NCI-H1105 (cell line): ENCODE measurements at places on chromosomes 7 and 10.

DNA sequence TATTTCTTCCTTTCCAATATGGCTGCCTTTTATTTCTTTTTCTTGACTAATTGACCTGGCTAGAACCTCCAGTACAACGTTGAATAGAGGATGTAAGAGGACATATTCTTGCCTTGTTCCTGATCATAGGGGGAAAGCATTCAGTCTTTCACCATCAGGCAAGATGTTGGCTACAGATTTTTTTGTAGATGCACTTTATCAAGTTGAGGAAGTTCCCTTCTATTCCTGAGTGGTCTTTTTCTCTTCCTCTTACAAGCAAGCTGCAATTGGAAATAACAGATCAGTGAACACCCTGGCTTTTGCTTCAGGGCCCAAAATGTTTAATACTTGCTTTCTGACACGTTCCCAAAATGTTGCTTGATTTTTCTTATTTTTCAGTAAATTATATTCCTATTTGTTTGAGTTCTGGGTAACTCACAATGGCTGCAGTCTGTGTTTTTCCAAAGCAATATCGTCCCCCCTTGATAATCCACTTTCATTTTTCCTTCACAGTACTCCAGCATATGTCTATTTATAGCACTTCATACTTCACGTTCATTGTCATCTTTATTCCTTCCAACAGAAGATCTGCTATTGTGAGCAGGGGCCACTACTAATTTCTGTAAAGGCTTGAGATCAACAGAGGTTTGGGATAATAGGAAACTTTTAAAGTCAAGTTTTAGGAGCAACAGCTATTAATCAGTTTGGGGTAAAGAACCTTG, 11.7 kb downstream of the CPEB3 start:
- DNase-seq, result no peak

DNA sequence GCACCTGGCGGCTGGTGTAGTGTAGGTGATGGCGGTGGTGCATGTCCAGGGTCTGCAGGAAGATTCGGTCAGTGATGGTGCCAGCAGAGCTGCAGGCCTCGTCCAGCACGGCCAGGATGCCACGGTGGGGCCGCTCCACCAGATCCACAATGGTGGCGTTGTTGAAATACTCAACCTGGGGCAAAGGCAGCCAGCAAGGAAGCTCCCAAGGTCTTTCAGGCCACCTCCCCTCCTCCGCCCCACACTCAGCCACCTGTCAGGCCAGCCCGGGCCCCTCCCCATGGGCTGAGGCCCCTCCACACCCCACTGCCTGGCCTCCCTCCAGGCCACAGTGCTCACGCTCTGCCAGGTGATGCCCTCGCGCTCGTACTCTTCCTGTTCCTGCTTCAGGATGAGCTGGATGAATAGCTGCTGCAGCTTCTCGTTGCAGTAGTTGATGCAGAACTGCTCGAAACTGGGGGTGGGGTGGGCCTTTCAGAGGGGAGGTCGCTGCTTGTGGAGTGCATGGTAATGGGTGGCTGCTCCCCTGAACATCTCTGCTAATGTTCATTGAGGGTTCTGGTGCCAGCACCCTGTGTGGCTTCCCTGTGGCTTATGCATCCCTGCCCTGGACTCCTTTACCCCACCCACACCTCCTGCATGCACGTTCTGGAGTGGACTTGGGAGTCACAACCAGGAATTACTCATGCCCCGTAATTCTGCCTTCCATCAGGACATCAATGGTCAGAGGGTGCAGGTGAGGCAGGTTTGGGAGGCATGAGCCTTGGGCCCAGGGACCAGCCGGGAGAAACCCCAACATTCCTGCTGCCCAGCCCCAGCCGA, 8.9 kb downstream of the MYO1G start:
- no peak for DNase-seq

GRCh38 chr7:151168003-151168786, 701 bp upstream of the GBX1 start:
- DNase-seq, result peak; percentile 7

- no peak for DNase-seq
Observed at GRCh38 chr7:158734861-158735260, 30.3 kb upstream of the NCAPG2 start.

DNA sequence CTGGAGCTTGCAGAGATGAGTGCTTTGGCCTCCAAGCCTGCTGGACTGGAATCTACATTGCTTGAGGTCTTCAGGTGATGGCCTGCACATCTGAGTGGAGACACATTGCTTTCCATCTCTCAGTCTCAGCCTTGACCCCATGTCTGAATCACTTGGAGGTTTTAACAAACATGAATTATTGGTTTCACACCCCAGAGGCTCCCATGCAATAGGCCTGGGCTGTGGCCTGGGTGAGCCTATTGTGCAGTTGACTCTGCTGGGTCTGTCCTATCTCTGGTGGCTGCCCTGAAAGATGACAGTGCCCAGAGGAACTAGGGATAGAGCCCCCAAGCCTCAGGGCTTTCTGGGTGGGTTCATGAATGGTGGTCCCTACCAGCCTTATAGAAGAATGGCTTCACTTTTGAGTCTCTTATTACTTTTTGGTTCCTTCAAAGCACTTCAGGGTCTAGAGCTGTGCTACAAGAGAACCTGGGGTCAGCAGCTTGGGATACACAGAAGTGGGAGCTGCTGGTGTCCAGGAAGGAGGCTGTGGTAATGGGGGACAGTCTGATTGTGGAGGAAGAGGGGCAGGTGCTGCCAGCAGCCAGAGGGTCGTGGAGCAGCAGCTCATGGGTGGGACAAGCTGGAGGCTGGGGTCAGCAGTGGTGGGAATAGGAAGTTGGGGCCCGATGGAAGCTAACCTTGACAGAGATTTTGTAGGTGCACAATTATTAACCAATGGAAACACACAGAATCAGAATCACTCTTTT, 5.5 kb downstream of the RAMP3 start:
- no peak for DNase-seq

- no peak for DNase-seq
Observed at GRCh38 chr7:66877577-66878300, 43.3 kb upstream of the TMEM248 start.

- peak; percentile 19 for DNase-seq
Observed at GRCh38 chr7:103524042-103524907, 78.3 kb upstream of the SLC26A5 start.

- DNase-seq, result no peak
Observed at GRCh38 chr7:49763791-49764190, 9.6 kb upstream of the VWC2 start.

- DNase-seq, result no peak
Observed at GRCh38 chr7:15580604-15581351, 19.0 kb upstream of the AGMO start.

DNA sequence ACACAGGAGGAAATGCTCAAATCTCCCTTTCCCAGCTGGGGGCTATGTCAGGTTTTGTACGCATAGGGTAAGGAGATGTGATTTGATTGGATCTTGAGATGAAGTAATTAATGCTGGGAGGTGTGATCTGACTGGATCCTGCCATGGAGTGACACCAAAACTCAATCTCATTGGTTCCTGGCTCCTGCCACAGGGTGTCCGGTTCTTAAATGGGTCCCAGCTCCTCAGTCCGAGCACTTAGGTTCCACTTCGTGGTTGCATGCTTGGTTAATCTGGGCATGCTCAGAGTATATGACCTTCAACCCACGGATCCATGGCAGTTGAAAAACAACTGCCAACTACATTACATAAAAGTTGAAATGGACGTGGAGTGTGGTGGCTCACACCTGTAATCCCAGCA, 3.1 kb upstream of the ZNF12 start:
- no peak for DNase-seq

- DNase-seq, result no peak
Observed at GRCh38 chr10:71496927-71497762, 100.4 kb downstream of the CDH23 start.

DNA sequence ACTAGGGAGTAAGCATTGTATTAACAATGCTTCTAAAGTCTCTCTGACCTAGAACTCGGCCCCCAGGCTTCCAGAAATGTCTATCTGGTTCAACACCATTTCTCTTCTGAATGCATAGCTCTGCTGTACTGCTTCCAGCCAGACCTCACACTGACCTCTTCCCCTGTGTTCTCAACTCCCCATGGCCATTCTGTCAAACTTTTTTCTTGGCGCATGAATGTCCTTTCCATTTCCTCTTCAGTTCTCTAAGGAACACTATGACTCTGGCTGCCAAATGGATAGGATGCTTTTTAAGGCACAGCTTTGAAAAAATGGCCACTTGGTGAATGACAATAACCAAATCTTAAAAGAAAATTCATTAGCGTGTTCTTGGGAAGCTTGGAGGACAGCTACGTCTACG, 425.8 kb downstream of the ETV1 start:
- no peak for DNase-seq

GRCh38 chr7:11668727-11669126, 163.3 kb downstream of the THSD7A start:
- DNase-seq, result no peak

- DNase-seq, result no peak
Observed at GRCh38 chr7:146639291-146639690, 522.7 kb downstream of the CNTNAP2 start.

GRCh38 chr7:35365523-35365922, 111.6 kb upstream of the TBX20 start:
- DNase-seq, result no peak

DNA sequence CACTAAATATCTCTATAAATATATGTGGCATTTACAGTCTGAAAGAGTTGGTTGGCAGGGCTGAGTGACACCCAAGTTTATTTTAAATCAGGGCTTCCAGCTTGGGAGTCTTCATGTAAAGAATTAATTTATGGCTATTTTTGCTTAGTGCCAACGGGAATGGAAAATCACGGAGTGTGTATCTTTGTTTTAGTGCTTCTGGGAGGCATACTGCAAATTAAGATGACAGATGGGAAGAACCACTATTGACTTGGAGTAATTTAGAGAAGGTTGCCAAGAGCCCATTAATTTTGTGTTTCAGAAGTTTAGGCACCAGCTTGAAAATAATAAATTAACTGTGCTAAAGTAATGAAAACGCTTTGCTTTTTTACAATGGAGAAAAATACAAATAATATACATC, 135.2 kb downstream of the GPR37 start:
- no peak for DNase-seq

DNA sequence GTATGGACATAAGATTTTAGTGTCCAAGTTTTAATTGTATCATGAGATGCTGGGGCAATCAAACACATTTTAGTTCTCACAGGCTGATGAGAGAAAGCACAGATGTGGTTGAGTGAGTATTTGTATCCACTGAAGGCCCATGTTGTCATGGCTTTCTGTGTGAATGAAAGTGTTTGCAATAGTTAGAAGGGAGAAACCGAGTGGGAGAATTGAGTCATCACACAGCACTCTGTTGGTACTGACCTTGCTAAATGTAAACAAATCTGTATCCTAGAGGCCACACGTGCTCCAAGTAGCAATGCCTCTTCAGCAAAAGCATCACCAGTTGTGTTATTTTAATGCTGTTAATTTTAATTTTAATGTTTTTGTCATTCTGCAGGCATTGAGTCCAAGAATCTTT, 121.2 kb downstream of the EMX2 start:
- no peak for DNase-seq

DNA sequence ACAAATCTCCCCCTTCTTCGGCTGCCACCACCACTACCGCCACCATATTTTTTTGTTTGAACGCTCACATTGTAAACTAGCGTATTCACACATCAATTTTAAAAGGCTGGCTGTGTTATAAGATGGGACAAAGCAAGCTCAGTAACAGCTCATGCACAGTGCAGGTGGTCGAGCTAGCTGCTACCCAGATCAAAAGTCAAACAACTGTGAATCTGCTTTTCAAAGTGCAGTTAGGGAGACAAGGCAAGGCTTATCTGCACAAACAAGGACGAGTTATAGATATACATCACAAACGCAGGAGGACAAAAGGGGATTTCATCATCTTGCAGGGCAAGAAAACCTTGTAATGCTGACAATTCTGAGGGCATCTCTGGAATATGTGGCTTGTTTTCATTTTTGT, 231.6 kb downstream of the VTI1A start:
- no peak for DNase-seq

DNA sequence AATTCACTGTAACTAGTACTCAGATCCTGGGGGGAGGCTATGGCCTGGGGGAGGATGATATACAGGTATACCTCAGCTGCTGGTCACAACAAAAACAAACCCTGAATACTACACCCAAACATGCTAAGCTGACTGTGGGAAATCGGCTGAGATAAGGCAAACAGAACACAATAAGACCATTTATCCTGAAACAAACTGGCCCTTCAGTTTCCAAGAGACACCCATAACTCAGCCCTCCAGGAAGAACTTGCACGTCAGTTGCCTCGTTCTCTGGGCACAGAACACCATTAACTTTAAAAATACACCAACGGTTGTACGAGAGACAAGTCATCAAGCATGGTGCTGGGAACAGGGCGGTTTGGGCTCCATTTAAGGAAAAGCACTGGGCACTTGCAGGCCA, 24.1 kb upstream of the KCNMA1 start:
- no peak for DNase-seq

GRCh38 chr10:79926037-79926436, 22.9 kb downstream of the SFTPD start:
- DNase-seq, result no peak

GRCh38 chr7:157508477-157508881, 171.7 kb downstream of the DNAJB6 start:
- no peak for DNase-seq

DNA sequence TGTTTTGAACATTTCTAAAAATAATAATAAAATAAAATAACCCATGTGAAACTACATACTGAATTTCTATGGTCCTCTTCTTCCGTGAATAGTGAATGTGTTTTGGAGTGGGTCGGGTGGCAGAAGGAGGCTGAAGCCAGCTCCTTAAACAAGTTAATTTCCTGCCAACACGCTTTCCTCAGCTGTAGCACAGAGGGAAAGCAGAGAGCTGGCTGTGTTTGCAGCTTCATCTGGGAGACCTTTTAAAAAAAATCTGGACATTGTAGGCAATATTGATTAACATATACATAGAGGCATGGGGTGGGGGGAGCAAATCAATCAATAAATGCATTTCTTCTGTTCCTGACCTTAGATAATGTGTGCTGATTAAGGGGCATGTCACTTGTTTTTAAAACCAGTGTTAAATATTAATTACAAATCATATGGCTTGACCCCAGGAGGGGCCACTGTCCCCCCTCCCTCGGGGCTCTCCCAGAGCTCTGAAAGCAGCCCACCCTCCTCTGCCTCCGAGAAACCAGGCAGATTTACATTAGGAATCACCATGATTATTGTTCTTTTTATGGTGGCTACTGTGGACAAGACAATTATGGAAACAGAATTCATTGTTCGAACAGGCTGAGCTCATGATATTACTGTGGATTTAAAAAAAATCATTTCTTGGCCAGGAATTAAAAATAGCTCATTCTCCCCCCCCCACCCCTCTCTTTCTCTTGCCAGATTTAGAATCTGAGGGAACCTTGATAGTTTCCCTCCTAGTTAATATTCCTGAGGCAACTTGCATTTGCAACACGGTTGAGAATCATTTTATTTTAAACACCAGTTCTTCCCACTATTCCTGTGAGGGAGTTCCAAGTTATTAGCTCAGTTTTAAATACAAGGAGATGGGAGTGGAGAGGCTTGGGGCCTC, 100.5 kb upstream of the CARD11 start:
- no peak for DNase-seq
